ENCODE measurements at places on chromosomes 2 and 18.

- no peak for DNase-seq
Measured at GRCh38 chr2:80852808-80853139, 548.2 kb upstream of the LRRTM1 start.

DNA sequence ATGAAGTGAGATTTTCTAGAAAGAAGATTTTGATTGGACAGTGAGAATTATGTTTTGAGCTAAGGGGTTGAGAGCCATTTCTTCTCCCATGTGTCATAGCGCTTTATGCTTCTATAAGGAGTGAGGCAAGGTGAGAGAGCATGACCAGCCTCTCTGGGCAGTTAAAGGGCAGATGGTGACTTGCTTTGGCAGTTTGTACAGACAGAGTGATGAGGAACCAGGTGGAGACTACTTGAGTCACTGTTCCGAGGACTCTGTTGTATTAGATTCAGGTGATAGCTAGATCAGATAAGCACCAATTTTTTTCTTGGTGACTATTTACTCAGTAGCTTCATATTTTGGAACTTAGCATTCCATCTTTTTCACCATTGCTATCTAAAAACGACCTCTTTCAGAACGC is 4.5 kb downstream of the CRIM1 start:
- no peak for DNase-seq

DNA sequence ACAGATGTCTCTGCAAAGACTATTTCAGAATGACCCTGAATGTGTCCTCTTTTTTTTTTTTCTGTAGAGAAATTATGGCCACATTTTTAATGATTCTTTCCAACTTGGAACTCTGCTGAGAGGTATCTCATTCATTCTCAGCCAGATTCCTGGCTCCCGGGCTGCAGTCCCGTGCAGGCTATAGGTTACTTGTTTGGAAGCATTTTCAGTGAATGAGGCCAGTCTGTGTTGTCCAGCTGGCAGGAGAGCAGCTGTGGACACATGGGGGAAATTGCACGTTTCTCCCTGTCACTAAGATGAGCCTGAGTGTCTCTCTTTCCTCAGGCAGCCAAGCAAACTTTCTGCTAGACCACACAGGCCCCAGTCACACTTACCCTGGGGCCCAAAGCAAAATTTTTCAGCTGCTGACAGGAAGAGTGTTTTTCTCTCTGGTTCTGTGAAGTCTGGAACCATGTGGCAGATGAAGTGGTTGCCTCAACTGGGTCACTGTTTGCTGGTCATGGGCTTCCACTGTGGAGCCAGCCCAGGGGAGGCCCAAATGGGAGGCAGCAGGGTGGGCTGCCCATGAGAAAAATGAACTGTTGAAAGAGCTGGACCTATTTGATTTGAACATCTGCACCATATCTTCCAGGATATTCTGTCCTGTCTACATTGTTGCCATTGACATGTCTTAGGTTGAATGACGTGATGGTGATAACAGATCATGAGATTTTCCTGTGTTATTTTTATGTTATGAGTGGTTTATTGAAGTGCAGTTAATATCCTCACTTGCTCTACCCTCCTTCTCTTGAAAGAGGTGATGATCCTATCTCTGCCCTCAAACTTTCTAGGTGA is 431.2 kb downstream of the LPIN1 start:
- no peak for DNase-seq

- DNase-seq: no peak
Measured at GRCh38 chr18:76619621-76620315, 124.7 kb upstream of the ZNF516 start.

DNA sequence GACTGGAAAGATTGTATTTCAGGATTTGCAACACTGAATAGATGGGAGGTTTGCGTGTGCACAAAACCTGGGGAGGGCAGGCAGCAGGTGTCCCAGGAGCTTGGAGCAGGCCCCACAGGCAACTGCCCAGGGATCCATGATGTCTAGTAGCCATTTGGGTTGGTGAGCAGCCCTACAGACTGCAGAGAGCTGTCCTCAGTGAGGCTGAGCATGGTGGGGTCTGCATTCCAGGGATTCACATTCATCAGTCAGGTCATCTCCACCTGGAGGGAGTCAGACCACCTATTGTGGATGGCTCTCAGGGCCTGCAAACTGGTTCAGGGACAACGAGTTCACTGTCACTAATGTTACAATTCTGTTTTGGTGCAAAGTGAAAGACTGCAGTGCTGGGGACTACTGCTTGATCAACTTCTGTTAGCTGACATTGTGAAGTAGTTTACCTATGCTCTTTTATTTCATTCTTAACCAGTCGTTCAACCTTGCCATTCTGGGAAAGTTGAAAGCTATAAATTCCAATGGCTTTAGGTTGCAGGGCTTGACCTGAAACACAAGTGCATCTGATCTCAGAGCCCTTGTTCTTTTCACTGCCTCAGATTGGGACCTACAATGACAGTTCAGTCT is 222.6 kb downstream of the ZNF407 start:
- no peak for DNase-seq

DNA sequence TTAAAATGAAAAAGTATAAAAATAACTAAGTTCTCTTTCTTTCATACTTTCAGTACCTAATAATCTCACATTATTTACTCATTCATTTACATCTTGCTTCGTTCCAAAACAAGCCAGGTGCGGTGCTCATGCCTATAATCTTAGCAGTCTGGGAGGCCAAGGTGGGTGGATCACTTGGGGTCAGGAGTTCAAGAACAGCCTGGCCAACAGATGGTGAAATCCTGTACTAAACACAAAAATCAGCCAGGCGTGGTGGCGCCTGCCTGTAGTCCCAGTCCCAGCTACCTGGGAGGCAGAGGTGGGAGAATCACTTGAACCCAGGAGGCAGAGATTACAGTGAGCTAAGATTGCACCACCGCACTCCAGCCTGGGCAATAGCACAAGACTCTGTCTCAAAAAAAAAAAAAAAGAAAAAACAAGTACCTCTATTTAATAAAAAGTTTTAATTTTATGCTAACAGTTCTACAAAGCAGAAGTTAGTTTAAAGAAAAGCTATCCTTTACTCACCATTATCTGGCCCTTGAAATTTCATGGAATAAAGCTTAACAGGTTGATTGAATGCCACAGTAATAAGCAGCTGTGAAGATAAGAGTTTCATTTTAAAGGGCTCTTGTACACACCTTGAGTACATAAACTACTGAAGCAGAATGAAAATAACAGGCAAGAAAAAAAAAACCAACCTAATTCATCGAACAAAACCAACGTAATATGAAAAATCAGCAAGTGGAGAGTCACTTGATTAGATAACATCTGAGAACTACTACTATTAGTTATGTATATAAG is 22.5 kb downstream of the TXNL1 start:
- DNase-seq: no peak

- no peak for DNase-seq
Measured at GRCh38 chr2:86305195-86305914, 32.1 kb downstream of the REEP1 start.

- no peak for DNase-seq
Measured at GRCh38 chr2:179817181-179817841, 44.1 kb downstream of the ZNF385B start.

DNA sequence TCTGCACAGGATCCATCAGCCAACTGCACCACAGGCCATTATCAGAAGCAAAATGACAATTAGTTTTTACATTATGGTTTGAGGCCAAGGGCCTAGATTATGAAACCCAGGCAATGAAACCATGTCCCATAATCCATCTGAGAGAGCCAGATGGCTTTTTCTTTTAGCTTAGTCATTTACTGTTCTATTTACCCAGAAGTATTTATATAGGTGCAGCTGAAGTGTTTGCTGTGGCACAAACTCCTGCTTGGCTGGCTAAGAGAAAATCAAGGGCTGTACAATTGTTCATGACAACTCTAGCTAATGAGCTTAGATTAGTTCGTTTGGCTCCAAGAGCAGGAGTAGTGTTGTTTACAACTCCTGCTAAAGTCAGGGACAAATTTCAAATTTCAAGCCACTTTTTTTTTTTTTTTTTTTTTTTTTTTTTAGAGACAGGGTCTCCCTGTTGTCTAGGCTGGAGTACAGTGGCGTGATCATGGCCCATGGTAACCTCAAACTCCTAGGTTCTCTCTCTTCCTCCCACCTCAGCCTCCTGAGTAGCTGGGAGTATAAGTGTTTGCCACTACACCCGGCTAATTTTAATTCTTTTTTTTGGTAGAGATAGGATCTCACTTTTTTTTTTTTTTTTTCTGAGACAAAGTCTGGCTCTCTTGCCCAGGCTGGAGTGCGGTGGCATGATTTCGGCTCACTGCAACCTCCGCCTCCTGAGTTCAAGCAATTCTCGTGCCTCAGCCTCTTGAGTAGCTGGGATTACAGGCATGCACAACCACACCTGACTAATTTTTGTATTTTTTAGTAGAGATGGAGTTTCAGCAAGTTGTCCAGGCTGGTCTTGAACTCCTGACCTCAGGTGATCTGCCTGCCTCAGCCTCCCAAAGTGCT is 18.4 kb upstream of the REV1 start:
- DNase-seq: no peak

- DNase-seq: no peak
Measured at GRCh38 chr2:133641497-133641896, 73.2 kb upstream of the NCKAP5 start.

DNA sequence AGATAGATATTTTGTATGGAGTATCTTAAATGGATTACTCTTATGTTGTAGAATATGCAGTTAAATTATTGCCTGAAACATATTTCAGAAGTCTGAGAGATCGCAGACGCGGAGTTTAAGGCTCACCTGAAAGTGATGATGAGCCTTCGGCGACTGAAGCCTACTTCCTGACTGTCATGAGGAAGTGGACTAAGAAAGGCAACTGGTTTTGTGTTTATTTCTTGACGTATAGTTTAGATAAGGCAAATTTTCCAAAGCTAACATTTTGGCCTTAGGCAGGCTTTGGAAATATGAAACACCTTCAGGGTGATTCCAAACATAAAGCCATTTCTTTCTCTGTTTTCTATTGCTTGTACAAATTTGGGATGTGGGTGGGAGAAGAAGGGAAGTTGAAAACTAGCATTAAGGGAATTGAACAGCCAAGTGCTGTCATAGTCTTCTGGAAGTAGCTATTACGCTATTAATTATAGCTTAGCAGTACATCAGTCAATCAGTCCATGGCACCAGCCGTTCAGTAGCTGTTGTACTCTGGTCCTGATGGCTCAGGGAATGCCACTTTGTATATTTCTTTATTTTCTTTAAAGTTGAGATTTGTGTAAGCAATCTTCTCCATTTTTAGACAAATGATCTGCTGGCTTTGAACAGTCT is 1.5 kb downstream of the GRHL1 start:
- DNase-seq: no peak

GRCh38 chr2:16493788-16494187 is 171.8 kb downstream of the CYRIA start:
- no peak for DNase-seq

- no peak for DNase-seq
Measured at GRCh38 chr2:64869126-64869525, 120.1 kb upstream of the SLC1A4 start.

Measured in GM12878 (cell line).